Ureter (tissue), 1 donor: ENCODE measurements at places on chromosomes 1 and 21.

GRCh38 chr1:25922056-25922970 is 16.1 kb upstream of the STMN1 start:
- DNase-seq = peak; percentile 53

DNA sequence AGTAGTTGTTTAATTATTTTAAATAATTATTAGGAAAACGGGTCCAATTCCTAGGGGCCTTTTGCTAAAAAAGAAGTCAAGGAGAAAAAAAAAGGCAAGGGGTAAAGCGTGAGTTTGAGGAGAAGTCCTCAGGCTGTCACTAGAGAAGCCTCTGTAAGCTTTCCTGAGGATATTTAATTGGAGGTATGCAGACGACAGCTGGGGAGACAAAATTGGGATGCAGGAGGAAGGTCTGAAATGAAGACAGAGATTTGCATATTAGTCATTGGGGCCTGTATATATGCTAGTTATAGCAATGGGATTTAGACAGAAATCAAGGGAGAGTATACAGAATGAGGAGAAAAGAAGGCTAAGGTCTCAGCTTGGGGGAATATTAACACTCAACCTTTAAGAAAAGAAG is 8.6 kb downstream of the ATP6V1G3 start:
- DNase-seq = no peak

- no peak for DNase-seq
Measured at GRCh38 chr21:39763272-39763970, 18.4 kb downstream of the IGSF5 start.

DNA sequence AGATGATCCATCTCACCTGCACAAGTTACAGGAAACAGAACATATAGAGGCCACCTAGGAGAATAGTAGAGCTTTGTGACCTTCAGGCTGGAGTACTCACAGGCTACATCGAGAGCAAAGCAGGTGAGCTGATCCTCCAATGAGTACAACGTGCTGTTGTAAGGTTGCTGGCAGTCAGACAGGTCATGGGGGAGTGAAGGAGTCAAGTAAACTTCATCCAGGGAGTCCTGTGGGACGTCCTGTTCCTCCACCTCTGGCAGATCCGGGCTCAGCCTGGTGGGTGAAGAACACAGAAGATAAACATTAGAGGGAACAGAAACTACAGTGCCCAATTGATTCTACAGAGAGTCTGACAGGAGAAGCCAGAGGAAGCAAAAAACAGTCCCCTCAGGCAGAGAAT is 62.5 kb downstream of the PRKAB2 start:
- no peak for DNase-seq

DNA sequence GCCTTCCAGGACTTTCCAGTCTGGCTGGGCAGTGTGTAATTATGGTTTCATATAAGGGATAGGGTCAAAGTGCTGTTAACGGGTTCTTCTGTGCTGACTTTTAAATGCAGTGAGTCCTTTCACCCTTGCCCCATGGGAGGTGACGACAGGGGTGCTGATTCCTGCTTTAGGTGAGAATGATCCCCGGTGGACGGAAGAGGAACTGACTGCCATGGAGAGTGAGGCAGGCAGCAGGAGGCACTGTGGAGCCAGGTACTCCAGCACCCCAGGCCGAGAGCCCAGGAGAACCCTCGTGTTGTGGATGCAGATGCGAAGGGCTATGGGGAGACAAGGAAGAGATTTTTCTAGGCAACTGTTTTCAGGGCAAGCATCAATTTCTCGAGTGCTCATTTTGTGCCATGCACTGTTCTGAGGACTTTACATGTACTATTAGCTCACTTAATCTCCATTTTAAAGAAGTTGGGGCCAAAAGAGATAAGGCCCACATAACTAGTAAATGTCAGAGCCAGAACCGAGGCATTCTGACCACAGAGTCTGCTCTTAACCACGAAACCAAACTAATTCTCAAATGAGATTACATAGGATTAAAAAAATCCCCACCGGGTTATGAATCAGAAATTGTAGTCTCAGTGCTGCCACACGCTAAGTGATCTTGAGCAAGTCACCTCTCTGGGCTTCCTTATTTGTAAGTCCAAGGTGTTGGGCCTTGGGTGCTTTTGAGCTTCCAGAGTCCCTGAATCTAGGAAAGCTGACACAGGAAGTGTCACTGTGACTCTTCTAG is 28.2 kb downstream of the STPG1 start:
- no peak for DNase-seq

DNA sequence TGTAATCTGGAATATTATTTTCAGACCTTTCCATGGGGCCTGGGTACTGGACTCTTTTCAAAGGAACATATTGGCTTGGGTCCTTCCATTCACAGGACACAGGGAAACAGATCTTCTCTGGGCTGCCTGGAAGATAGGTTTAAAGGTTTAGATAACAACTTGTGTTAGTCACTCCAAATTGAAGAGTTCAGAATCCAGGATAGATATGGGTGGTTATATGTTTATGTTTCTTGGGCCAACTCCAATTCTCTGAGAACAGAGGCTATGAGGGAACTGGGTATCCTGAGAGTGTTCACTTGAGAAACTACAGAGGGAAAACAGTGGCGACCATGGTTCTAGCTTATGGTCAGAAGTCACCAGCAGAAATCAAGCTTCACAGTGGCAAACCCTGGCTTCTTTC is 8.7 kb upstream of the PIGM start:
- DNase-seq = no peak

GRCh38 chr1:206713910-206714312 is 29.2 kb downstream of the MAPKAPK2 start:
- DNase-seq = no peak

- no peak for DNase-seq
Measured at GRCh38 chr1:29370067-29370466, 133.7 kb downstream of the PTPRU start.

DNA sequence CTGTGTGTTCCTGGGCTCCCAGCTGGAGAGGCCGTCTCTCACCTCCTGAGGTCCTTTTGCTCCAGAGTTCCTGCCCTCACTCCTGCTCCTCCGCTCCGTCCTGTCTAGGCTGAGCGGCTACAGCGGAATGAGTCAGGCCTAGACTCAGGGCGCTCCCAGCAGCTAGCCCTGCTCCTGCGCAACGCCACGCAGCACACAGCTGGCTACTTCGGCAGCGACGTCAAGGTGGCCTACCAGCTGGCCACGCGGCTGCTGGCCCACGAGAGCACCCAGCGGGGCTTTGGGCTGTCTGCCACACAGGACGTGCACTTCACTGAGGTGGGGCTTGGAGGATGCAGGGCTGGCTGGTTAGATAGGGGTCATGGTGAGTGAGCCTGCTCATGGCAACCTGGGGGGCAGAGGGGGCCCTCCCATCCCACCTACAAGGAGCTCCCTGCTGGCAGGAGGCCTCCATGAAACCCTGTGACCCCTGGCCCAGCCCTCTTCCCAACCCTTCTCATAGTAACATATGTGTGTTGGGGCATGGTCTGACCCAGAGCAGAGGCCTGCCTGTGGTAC is 15.1 kb downstream of the PSRC1 start:
- DNase-seq = no peak

DNA sequence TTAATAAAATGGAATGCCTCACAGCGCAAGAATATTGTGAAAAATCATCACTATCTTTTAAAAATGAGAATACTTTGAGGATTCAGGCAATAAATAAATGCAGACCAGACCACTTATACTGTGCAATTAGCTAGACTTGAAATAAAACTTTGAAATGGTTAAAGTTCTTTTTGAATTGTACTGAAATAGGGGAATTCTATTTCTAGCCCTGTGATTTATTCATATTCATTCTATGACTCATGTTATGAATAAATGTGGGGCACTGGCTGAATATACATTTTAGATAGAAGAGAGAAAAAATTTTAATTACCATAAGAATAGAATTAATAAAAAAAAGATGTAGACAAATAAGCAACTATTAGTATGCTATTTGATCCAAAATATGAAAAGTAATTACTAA is 16.4 kb upstream of the USP25 start:
- DNase-seq = no peak

GRCh38 chr21:45177039-45177438 is 102.7 kb downstream of the ADARB1 start:
- DNase-seq = no peak

DNA sequence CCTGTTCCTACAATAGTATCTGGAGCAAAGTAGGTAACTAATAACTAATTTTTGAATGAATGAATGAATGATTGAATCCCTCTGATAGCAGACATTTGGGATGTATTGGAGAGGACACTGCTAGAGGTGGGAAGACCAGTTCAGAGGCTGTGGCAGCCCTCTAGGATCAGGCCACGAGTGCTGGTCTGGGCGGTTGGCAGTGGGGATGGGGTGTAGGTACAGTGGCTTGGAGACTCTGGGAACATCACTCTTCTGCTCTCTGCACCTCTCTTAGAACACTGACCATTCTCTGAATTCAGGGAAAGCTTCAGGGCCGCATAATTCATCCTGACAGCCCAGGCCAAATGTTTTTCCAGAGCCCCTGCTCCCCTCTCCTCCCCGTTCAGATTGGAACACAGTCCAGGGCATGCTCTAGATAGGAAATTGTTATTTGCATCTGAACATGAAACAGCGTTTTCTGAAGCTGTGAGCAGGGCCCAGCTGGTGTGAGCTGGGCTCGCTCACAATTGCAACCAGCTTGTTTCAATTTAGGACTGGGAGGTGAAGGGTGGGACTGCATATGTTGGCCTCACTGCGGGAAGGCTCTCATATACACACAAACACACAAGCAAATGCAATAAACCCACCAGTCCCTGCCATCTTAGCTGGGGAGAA is 253.1 kb upstream of the USP24 start:
- no peak for DNase-seq

DNA sequence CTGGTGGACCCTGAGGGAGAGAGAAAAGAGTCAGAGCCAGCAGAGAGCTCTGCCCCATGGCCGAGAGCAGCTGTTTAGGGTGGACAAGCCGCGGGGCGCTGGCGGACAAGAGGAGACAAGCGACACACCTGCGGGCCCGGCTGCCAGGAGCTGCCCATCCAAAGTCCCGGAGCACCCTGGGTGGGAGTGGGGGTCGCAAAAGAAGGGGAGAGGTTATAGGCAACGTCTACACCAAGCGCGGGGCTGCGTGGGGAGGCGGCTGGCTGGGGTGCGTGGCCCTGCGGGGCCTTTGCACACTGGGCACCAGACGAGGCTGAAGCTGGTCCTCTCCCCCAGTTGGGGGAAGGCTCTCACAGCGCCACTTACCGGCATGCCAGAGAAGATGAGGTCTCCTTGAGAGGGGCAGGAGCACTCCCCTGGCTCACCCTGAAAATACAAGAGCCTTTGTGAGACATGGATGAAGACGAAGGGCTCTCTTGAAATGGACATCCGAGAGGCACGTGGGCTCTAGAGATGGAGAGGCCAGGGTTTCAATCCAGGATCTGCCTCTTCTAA is 24.1 kb downstream of the COL16A1 start:
- DNase-seq = no peak

GRCh38 chr21:37473491-37473890 is 106.9 kb downstream of the DYRK1A start:
- no peak for DNase-seq

DNA sequence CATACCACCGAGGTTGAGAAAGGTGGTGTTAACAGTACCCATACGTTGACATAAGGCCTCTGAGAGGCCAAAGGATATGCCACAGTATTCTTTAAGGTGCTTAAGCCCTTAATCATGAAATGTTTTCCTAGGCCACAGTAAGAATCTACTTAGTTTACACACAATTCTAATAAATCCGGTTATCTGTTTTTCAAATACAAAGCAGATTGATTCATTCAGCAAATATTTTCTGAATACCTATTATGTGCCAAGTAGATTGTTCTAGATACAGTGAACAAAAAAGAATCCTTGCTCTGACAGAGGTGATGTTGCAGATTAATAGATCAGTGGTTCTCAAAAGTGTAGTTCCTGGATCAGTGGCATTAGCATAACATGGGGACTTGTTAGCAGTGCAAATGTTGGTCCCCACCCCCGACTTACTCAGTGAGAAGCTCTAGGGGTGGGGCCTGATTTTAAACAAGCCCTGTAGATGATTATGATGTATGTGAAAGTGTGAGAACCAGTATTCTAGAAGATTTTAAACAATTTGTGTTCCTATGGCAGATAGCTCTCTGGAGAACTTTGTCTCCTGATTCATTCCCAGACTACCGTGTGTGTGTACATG is 61.6 kb downstream of the NFIA start:
- no peak for DNase-seq

GRCh38 chr1:69120817-69121216 is 446.9 kb upstream of the LRRC7 start:
- DNase-seq = no peak

- no peak for DNase-seq
Measured at GRCh38 chr21:15052459-15052763, 12.4 kb downstream of the NRIP1 start.

DNA sequence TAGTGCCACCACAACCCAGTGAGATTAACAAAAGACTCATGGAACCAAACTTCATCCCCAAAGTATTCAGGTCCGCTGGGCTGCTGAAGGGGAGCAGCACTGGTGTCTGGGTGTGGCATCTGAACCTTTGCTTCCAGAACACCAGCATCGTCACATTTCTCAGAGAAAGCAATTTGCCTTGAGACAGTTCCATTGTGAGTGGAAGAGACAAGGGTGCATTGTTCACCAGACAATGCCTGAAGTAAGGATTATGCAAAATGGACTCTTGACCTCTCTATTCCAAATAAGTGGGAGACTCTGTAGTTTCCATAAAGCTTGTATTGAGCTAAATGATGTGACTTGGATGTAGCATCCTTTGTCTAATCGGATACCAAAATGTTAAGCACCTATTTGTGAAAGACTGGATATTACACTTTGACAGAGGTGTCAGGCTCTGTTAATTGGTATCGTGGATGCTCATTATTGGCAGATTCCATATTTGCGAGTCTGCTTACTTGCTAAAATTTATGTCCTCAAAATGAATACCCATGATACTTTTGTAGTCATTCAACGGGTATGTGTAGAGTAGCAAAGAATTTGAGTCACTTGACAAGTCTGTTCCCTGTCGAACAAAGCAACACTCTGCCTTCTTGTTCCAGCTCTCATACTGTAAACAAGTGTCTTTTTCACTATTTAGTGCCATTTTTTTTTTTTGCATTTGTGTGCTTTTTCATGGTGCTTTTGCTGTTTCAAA is 75.6 kb downstream of the MRPS6 start:
- DNase-seq = no peak

- no peak for DNase-seq
Measured at GRCh38 chr1:63710761-63711380, 62.9 kb upstream of the ROR1 start.

GRCh38 chr1:203278082-203278884 is 27.0 kb upstream of the BTG2 start:
- peak; percentile 92 for DNase-seq
